ENCODE measurements at places on chromosomes 12 and 14.

GRCh38 chr12:30927222-30927611 lies 669 bp downstream of the TSPAN11 start:
- DNase-seq: no peak

DNA sequence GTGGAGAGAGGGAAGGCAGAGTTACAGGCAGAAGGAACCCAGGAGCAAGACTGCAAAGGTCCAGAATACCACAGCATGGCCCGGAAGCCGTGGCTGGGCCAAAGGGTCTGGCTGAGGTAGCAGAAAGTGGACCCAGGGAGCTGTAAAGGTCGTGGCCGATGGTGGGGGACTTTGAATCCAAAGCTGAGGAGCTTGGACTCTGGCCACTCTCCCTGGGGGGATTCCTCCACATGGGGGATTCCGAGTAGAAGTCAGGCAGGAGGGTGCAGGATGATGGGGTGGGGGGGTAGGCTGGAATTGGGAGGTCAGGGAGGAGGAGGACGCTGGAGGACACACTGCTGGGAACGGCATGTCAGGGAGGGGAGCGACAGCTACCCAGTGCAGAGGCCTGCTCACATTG lies 125.2 kb downstream of the GCH1 start:
- no peak for DNase-seq

GRCh38 chr12:92582475-92582874 lies 120.3 kb upstream of the PLEKHG7 start:
- no peak for DNase-seq

GRCh38 chr14:102675396-102675795 lies 82.9 kb downstream of the RCOR1 start:
- DNase-seq: no peak

DNA sequence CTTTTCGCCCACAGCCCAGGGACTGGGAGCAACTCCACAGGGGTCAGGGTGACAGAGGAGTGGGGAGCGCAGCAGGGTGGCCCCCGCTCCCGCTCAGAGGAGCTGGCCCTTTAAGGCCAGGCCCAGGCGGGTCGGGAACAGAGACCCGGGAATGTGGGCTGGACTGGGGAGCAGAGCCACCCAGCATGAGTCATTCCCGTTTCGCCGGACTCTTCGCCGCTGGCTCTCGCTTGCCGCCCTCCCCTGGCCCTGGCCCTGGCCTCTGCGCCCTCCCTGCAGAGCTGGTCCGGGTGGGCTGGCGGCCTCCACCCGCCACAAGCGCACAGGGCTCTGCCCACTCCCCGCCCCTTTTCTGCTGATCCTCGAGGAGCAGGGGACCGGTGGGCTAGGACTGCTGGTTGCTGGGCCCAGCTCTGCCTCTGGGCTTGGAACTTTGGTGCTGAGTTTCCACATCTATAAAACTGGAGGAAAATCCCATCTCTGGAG lies 92.8 kb downstream of the NINJ2 start:
- DNase-seq: no peak

- DNase-seq: no peak
Measured at GRCh38 chr12:122850695-122851350, 15.6 kb downstream of the HIP1R start.

DNA sequence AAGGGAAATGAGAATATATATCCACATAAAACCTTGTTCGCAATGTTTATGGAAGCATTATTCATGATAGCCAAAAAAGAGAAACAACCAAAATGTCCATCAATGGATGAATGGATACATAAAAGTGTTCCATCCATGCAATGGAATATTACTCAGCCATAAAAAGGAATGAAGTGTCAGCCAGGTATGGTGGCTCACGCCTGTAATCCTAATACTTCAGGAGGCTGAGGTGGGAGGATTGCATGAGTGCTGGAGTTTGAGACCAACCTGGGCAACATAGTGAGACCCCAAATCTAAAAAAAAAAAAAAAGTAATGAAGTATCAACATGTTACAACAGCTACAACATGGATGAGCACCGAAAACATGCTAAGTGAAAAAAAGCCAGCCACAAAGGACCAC lies 23.6 kb upstream of the C12orf76 start:
- no peak for DNase-seq

DNA sequence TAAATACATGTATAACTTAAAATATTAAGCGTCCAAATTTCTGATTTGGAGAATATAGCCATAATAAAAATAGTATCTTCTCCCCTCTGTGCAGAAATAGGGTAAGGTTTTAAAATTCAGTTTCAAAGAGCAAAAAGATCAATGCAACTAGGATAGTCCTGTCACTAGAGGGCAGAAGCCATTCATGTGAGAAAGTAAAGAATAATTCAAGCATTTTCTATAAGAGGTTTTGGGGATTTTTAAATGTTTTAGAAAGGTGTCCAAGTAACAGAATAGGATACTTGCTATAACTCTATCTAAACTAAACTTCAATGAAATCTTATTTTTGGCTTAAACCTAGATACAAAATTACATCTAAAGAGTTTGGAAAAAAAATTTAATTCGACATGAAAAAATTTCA lies 50.3 kb downstream of the ADAMTS20 start:
- DNase-seq: no peak

DNA sequence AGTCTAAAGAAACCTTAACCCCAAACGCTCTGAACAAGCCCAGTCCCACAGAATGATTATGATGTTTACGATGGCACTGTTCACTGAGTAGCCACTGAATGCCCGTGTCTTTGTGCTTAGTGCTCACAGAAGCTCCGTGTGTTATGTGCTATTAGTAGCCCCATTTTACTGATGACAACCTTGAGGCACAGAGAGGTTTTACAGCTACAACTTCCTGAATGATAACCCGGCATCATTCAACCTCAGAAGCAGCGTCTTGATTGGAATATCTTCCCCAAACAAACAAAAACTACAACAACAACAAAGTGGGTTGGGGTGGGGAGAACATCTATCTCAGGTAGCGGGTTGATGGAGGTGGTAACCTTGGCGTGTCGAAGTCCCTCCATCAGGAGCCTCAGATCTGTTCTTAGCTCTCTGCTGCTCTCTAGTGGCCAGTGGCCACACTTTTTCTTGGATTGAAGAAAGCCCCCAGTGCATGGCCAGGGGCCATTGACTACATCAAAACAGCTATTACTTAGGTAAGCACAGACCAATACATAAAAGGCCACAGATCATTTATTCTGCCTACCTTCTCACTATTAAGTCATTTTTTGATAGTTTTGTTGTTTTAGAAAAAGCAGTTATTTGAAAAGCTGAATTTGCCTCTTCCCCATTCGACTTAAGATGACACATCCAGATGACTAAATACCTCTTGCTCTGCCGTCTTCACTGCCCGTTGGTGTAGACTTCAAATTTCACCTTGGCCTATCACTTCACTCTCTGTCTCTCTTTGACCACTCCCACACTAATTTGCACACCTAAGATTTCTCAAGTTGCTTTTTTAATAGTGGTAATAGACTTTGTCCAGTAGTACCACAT lies 376.9 kb downstream of the GALC start:
- DNase-seq: no peak

DNA sequence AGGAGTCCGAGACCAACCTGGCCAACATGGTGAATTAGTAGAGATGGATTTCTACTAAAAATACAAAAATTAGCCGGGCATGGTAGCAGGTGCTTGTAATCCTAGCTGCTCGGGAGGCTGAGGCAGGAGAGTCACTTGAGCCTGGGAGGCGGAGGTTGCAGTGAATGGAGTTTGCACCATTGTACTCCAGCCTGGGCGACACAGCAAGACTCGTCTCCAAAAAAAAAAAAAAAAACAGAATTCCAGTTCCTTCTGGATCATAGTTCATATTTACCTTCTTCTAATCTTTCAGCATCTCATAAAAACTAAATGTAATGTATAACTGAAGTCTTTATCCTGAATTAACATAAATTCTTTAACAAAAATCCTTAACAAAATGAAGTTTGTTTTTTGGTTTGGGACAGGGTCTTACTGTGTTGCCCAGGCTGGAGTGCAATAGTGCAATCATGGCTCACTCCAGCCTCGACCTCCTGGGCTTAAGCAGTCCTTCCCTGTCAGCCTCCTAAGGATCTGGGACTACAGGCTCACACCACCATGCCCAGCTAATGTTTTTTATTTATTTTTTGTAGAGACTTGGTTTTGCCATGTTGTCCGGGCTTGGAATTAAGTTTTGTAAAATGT lies 37.6 kb downstream of the FAM177A1 start:
- DNase-seq: no peak

DNA sequence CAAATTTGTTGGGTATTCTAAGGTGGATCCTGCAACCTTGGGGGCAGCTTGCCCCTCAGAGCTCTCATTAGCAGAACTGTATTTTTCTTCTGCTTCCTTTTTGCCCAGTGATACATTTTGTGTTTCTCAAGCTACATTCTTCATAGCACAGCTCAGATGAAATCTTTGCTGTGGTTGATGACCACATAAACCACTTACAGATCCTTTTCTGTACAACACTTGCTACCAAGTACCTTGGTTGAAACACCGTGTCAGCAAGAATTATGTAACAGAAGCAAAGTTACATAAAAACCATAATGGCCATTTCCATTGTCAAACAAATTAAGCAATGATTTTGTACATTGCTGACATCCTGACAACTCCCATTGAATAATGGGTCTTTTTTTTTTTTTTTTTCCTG lies 9.7 kb upstream of the PLBD1 start:
- no peak for DNase-seq

DNA sequence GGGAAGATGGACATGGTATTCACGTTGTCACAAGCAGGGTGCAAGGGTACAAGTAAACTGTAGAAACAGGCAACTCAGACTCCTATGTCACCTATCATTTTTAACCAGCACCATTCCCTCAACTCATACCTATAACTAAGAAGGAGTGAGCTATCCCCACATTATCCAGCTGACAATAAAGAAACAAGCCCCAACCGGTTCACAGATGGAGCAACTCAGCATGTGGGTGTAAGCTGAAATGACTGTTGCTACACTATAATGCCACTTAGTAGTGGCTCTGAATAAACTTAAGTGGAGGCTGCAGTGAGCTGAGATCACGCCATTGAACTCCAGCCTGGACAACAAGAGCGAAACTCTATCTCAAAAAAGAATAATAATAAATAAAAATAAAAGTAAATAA lies 829.5 kb upstream of the MDGA2 start:
- DNase-seq: no peak

DNA sequence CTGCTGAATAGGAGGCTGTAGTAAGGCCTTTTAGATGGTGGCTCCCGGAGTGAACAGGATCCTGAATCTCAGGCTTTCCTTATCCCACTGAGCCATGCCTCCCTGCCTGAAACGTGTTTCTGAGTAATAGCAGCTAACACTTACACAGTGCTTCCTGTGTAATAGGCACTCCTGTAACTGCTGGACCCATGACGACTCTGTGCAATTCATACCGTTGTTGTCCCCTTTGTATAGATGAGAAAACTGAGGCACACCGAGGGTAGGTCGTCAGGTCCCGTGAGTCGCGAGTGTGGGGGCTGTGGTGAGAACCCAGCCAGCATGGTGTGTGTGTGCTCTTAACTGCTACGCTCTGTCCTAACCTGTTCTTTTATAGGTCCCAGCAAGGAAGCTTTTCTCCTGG lies 193.6 kb downstream of the CACNA1C start:
- DNase-seq: no peak

DNA sequence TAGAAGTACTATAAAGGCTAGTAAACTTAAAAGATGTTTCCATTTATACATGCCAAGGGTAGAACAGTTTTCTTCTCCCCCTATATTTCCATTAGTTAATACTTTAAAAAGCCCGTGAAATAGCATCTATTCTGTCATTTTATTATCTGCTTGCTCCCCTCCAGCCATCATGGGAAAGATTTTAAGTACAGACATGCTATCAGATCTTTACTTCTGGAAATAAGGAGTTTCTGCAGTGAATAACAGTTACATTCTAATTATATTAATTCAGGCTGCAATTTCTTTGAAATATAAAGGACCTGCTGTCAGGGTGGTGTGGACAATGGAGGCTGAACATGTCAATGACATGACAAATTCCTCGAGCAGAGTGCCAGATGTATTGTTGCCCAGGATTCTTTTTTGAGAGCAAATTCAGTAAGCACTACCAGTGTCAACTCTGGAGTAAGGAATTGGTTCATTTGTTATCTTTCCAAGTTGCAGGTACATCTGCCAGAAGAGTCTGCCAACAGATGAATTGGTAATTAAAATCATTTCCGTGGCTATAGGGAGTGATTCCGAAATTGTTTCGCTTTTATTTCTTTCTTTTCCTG lies 151.3 kb downstream of the BTG1 start:
- DNase-seq: no peak

DNA sequence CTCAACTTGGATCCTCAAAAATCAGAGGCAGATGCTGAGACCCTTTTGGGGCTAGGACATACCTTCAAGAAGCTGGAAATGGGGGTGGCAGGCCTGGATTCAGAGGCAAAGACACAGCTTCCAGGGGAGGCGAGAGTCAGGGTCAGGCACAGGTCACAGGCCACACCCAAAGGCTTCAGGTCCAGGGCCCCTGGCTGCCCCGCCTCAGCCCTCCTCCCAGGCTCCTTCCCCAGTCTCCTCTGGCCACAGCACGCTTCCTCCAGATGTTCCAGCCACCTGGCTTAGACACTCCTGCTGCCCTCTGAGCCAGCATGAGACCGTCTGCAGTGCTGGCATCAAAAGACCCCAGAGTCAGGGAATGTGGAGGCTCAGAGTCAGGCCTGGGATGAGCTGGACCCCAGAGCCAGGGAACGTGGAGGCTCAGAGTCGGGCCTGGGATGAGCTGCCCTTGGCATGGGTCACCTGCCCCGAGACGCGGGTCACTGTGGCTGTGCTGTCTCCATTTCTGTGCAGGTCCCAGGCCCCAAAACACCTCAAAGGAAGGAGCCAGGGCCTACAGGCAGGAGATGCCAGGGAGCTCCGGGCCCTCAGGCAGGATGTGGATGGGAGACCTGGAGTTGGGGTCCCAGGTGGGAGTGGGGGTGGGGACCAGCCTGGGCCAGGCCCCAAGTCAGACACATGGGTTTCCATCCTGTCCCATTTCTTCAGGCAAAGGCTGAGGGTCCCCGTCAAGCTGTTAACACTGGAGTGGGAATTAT lies 58.9 kb downstream of the DIO3 start:
- no peak for DNase-seq

DNA sequence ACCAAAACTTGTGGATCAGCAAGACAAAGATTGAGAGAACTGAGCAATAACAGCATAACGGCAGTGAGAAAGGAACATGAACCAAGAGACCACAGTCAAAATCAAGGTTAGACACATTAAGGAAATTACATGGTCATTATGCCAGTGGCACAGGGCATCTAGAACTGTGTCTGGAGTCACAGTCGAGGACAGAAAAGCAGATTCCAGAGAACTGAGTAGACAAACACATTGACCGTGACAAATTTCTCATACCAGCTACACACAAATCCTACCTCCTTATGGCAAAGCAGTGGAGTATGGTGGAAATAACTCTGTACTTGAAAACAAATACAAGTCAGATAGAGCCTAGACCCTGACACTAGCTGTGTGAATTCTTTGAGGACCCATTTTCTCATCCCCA lies 367.3 kb downstream of the DUSP6 start:
- no peak for DNase-seq

GRCh38 chr14:58865514-58866281 lies 227.9 kb downstream of the DACT1 start:
- no peak for DNase-seq
